ENCODE measurements at places on chromosomes 1 and 21. TPM values are rescaled to one million over a fixed set of nuclear protein-coding genes. Genes with fewer than 3 reads are reported as not detected.
A peak's percentile ranks its signal among the peaks of the same experiment; 100 is the strongest.

Gene SAMD11
- total RNA-seq: 25.6 TPM

Gene TDRD5
- not detected for total RNA-seq

Gene COL9A2
- total RNA-seq: 2.0 TPM

Gene RHEX
- 3.6 TPM for total RNA-seq

DNA sequence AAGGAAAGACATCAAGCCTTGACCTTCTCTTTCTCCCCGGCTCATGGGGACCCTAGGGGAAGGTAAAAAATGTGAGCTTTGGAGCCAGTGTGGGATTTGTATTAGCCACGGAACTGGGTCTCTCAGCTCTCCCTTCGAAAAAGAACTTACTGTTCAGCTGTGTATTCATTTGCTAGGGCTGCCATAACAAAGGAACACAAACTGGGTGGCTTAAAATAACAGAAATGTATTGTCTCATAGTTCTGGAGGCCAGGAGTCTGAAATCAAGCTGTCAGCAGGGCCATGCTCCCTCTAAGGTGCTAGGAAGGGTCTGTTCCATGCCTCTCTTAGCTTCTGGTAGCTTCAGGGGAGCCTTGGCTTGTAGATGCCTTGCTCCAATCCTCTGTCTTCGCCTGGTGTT, 83.5 kb upstream of the SLC2A1 start:
- DNase-seq: no peak

- DNase-seq: no peak
Measured at GRCh38 chr1:192512426-192513162, 63.0 kb upstream of the RGS1 start.

DNA sequence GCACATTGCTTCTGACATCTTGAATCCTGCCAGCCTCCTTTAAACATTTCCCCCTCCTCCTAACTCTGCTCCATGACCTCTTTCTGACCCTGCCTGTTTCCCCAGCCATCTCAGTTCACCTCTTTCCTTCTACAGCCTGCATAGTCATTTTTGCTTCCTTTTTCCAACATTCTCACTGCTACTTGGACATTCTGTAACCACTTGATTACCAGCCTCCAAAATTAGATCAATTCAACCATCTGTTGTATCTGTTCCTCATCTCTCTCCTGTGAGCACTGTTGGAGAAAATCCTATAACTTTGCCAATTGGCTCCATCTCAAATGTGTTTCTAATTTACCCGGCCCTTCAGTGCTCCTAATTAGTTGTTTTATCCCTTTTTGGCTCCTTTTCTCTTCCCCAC, 27.5 kb upstream of the GPR88 start:
- no peak for DNase-seq

- DNase-seq: no peak
Measured at GRCh38 chr1:36571106-36571505, 88.4 kb upstream of the CSF3R start.

GRCh38 chr1:911875-912739, 11.6 kb upstream of the SAMD11 start:
- no peak for DNase-seq

DNA sequence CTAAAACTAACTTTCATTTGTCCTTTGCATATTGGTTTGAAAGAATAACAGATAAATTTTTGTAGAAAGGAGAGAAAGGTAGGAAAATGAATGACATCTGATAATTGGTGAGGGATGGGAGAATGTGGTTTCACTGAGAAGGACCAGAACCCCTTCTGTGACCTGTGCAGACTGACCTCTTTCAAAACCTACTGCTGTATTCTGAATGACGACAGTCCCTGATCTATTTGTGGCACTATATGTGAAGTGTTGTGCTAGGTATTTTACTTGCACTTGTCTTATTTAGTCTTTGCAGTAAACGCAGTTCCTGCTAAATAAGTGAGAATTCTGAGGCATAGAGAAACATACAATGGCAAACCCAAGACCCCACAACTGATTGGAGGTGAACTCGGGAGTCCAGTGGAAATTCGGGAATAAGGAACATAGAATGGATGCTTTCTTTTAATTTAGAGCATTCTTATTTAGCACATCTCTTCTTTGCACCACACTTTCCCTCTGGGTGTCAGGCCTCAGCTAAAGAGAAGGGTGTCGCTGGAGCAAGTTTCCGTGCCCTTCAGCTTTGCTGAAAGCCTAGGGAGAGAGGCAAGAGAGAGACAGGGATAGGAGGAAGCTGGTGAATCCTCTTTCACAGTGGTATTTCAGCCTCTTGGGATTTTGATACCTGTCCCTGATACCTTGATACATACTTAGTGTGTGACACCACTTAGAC, 230.2 kb downstream of the PAPPA2 start:
- no peak for DNase-seq

- peak; percentile 14 for DNase-seq
Measured at GRCh38 chr1:43443197-43443946, 10.4 kb downstream of the HYI start.

DNA sequence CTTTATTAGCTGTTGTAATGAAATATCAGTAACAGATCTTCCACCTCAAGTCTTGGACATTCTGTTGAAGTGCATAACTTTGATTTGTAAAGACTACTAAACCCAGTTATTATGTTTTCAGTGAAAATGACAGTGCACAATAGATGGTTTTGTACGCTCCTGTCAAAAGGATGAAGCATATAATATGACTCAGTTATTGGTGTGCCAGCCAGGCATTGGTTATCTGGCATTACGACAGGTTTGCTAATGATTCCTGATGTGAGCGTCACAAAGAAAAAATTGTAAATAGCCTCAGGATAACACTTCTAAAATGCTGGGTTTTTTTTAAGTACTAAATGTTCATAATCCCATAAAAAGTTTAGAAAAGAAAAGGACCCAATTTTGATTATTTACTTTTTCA, 147.9 kb downstream of the MAGI3 start:
- DNase-seq: no peak

DNA sequence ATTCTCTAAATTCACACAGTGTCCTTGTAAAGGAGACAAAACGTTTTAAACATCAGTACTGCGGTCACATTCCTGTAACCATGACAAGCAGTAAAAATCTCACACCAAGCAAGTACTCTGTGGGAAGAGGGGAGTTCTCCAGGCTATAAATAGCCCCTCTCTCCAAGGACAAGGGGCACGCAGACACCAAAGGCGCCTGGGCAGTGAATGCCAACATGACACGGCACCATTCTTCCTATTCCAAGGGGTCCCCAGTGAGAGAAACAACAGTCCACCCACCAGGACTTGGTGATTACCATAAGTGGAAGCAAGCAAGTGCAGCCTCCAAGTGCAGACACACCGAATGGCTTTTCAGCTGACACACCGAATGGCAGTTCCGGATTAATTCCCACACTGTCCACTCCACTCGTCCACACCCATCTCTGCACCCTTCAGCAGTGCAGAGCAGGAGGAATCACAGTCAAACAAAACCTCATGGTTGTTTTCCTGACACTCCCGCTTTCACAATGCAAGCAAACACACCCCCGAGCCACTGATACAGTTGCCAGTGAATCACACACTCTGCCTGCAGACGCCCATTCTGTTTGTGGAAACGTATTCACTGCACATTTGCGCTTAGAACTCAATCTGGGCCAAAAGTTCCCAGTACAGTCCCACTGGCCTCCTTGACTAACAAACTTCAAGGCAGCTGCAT, 1.8 kb downstream of the PTTG1IP start:
- peak; percentile 39 for DNase-seq

DNA sequence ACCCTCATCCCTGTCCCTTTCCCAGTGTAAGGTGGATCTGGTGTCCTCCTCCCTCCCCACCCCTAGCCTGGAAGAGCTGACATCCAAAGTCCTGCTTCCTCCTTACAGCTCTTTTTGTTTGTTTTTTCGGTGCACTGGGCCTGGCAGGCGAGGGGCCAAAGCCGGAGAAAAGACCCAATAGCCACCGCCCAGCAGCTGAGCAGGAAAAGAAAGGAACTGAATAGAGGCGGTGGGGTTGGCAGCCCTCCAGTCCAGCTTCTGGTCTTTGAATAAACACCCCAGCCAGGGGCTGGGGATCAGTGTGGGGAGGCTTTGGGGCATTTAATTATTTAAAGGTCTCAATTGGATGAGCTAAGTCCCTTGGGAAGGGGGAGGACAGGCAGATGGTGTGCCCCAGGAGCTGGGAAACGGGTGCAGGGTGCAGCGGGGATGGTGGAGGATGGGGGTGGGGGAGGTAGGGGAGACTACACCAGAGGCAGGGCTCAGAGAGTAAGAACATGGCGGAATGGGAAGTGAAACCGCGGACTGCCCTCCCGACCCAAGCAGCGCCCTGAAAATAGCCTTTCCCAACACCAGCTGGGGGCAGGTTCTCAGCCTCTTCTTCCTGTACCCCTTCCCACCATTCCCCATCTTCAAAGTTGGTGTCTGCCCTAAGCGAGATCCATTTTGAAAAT, 20.2 kb downstream of the BTG2 start:
- no peak for DNase-seq

DNA sequence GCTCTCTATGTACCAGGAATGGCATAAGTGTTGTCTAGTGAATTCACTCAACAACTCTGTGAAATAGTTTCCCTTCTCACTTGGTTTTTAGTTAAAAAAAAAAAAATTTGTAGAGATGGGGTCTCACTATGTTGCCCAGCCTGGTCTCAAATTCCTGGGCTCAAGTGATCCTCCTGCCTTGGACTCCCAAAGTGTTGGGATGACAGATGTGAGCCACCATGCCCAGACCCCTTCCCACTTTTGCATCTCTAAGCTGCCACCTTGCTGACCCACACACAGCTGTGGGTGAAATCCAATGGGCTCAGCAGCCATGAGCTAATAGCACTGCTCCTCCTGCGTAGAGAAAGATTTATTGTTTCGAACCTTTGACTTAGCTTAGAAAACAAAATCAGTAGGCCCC, 33.5 kb downstream of the NEK2 start:
- no peak for DNase-seq

Measured in uterus (tissue), 4 donors.